ENCODE measurements at places on chromosomes 13 and 19.

DNA sequence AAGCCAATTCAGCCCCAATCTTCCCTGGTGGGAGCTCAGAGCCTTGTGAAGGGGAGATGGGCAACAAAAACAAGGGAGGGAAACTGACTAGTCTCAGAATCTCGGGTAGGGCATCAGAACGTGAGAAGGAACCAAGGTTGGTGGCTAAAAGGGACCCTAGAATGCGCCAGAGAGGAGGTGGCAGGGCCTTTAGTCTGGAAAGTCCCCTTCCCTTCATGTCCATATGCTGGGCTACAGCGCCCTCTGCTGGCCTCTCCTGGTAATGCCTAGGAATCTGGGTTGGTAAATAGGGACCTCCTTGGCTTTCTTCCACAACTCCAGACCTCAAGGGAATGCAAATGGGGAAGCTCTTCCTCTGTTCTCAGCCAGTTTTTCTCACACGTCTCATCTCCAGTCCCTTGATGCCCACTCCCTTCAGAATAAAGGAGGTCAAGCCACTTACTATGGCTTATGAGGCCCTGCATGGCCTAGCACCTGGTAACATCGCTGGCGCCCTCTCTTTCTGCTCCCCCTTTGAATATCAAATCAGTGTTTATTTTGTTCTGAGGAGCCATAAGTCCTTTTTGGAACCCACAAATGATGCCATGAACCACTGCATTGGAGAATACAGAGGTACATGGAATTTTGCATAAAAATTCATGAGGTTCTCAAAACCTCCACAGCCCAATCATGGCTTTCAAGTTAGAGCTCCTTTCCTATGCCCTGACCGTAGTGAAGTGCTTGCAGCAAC lies 1.4 kb upstream of the CCDC97 start:
- DNase-seq, result peak; percentile 85

GRCh38 chr19:35833972-35834371 lies 18.3 kb downstream of the NPHS1 start:
- no peak for DNase-seq

GRCh38 chr19:15225760-15226159 lies 6.5 kb downstream of the EPHX3 start:
- DNase-seq, result no peak

DNA sequence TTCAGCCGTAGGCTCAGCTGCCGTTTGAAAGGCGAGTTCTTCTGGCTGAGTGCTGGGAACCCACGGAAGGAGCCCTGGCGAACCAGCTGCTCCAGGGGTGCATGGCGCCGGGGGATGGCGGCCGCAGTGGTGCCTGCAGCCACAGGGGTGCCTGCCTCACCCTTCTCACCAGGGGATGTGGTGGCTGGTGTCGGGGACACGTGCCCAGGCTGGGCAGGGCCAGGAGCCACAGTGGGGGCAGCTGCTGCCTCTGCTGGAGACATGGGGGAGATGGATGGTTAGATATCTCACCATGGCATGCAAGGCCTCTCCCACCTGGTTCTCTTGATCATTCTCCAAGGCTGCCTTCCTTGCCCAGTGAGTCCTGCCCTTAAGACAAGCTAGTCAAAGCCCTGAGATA lies 17.1 kb downstream of the NUMBL start:
- no peak for DNase-seq

DNA sequence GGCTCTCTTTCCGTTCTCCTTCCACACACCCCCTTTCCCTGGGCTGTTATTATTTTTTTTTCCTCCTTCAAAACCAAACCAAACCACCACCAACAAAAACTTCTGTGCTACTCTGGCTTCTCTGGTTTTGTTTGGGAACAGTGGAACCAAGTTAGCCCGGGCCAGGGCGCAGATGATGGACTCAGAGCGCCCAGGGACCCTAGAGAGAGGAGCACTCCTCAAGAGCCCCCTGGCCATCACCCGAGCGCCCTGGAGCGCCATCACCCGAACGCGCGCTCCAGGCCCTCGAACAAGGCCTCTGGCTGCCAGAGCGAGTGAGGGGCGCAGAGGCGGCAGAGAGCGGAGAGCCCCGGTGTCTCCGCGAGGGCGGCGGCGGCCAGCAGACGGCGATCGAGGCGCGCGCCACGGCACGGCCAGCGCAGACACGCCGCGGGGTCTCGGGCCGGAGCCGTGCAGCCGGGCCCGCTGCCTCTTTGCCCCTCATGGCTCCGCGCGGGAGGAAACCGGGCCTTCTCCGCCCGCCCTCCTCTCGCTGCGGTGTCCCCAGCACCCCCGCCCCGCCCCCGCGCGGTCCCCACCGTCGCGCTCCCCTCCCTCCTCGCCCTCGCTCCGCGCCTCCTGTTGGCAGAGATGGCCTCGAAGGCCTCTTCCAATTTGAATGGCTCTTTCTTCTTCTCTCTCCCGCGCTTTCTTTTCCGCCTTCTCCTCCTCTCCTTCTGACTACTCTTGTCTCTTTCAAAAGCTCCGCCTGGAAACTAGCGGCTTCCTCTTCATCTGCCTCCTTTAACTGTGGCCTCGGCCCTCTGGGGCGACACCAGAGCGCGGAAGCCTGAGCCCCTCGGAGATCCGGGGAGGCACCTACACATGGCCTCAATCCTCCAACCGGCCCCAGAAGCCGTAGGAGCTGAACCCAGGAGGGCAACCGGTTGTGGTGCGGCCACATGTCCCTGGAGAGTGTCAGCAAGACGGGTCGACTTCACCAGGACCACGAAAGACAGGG lies 4.1 kb upstream of the SOX1 start:
- DNase-seq, result no peak

DNA sequence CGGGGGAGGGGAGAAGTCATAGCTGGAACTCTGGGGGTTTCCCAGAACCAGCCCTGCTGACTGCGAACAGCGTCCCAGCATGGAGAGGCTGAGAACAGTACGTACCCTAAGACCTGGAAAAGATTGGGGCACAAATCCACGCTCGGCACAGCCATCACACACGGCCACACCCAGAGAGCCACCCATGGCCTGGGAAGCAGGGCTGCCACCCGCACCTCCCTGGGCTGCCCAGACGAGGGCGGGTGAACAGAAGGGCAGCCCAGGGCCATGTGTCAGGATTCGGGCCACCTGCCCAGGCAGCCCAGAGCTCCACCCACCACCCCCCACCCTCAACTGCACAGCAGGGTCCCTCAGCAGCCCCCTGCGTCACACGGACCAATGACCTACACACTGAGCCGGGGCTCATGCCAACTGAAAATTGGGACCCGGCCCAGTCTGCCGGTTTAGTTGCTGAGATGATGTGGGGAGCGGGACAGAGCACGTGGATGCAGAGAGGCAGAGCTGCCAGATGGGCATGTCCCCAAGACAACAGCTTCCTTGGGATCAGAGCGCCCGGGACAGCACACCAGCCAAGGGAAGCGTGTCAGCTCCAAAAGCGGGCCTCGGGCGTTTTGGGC lies 8.5 kb downstream of the UBXN6 start:
- no peak for DNase-seq
